ENCODE measurements at places on chromosomes 7 and 10.

DNA sequence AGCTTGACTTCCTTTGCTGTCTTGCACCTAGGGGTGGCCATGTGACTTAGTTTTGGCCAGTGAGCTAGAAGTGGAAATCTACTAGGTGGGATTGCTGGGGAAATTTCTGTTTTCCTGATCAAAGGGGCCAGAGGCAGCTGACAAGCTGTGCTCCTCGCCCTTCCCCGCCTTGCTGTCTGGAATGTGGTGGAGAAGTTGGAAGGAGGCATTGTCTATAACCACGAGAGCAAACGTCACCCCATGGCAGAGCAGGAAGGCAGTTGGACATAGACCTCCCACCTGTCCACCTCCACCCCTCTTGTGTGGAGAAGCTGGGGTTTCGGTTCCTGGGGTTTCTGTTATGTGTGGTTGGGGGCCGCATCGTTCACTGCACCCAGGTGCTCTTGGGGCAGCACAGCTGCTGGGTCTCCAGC lies 7.3 kb downstream of the SFRP5 start:
- no peak for DNase-seq

DNA sequence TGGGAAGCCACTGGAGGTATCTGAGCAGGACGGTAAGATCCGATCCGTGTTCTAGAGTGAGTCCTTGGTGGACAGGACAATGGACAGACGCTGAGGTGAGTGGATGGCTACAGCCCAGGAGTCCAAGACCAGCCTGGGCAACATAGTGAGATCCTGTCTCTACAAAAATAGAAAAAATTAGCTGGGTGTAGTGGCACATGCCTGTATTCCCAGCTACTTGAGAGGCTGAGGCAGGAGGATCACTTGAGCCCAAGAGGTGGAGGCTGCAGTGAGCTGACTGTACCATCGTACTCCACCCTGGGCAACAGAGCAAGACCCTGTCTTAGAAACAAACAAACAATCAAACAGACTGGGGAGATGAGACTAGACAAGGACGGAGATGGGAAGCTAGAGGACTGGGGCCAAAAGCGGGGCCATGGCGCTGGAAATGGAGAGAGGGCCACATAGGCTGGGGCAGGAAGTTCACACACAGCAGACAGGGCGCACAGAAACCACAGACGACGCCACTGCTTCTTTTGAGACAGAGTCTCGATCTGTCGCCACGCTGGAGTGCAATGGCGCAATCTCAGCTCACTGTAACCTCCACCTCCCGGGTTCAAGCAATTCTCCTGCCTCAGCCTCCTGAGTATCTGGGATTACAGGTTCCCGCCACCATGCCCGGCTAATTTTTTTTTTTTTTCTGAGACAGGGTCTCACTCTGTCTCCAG lies 24.7 kb downstream of the DAGLB start:
- DNase-seq: peak; percentile 18

GRCh38 chr7:88951826-88952225 lies 156.3 kb upstream of the TEX47 start:
- no peak for DNase-seq

- no peak for DNase-seq
These were observed 224.1 kb downstream of the AUTS2 start for GRCh38 chr7:69822386-69822785.

DNA sequence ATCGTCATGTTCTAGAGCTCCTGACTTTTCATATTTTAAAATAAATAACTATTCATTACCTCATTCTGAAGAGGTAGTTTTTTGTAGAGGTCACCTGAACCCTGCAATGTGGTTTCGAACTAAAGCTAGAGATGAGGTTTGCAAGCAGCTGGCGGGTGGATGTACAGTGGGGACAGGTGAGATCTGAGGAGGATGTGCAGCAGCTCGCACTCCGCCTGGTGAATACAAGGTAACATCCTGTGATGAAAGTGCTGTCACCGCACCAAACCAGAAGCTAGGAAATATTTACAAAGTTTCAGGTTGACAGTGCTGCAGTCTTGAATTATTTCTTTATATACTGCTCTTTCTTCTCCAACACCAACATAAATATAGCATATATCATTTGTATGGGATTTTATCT lies 26.5 kb downstream of the NDUFB2 start:
- DNase-seq: peak; percentile 40

DNA sequence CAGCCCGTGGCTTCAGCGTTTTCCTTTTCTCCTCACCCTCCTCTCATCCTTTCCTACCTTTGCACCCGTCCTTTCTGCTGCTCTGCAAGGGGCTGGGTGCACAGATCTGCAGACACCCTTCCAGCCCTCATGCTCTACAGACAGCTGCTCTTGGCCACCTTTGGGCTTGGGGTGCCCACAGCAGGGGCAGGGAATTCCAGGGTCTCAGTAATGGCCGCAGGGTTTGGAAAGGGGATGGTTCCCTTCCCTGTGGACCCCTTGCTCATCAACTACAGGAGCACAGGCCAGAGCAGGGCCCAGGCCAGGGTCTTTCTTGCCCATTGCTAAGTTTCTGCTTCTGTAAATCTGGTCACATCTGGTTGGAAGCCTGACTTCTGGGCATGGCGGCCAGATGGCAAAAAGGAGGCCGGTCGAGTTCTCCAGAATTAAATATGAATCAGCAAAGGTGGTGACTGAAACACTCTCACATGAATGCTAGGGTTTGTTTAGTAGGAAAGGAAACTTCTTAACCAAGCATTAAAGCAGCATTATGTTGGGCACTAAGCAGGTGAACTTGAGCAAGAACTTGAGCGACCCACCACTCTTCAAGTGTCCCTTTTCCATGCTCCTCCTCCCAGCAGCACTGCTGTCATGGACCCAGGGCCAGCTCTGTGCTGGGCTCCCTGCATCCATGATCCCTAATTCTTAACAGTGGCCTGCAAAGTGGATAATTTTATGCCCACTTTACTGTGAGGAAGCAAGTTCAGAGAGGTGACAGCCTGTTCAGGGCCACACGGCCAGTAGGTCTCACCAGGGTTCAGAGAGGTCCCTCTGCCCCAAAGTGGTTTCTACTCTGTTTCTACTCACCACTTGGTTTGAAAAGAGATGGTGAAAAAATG lies 1.5 kb downstream of the ECHDC3 start:
- DNase-seq: no peak

- DNase-seq: no peak
These were observed 67.8 kb upstream of the NMT2 start for GRCh38 chr10:15236340-15236739.

- DNase-seq: no peak
These were observed 96.5 kb upstream of the PIP4K2A start for GRCh38 chr10:22810643-22811465.

- no peak for DNase-seq
These were observed 42.4 kb downstream of the PLXNA4 start for GRCh38 chr7:132533916-132534315.

GRCh38 chr10:71393841-71394475 lies 2.8 kb upstream of the CDH23 start:
- DNase-seq: no peak

- DNase-seq: no peak
These were observed 197.0 kb downstream of the ZNF438 start for GRCh38 chr10:30834651-30835050.

GRCh38 chr7:41197769-41198168 lies 505.1 kb downstream of the INHBA start:
- no peak for DNase-seq

- no peak for DNase-seq
These were observed 292.9 kb downstream of the PAXIP1 start for GRCh38 chr7:154709840-154710520.

- no peak for DNase-seq
These were observed 1.2 kb upstream of the PALS2 start for GRCh38 chr7:24572016-24572392.

GRCh38 chr10:49303711-49304110 lies 4.7 kb downstream of the C10orf71 start:
- DNase-seq: no peak

DNA sequence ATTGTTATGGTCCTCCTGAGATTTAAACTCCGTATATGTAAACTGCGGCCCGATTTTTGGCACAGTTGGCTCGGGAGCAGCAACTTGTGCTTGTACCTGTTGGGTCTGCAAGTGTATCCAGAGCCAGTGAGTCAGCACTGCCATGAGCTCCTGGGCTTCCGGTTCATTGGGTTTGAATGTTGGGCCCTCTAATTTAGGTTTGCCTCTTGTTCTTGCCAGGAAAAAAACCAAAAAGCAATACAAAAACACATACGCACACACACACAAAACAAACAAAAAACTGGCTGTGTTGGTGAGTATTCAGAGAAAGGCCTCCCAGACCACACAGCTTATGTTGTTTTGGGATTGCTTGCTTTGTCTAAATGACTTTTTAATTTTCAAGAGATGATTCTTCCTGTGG lies 26.3 kb downstream of the SND1 start:
- DNase-seq: no peak

DNA sequence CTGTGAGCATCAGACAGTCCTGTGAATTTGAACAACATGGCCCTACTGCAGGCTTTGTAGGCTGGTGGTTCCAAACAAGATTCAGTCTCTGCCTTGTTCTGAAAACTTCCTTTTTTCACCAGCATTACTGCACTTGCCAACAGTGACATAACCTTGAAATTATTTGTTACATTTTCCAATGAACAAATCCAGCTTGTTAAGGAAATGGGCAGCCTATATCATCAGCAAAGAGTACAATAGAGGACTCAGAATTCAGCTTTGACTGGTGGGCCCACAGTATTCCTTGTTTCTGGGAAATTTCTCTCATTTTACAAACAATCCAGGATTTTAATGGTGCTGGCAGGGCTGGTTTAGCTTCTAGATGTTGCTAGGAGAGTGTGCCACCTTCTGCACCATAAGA lies 703.7 kb upstream of the FZD8 start:
- DNase-seq: no peak

- DNase-seq: no peak
These were observed 478.6 kb upstream of the KLF6 start for GRCh38 chr10:4263601-4263921.

DNA sequence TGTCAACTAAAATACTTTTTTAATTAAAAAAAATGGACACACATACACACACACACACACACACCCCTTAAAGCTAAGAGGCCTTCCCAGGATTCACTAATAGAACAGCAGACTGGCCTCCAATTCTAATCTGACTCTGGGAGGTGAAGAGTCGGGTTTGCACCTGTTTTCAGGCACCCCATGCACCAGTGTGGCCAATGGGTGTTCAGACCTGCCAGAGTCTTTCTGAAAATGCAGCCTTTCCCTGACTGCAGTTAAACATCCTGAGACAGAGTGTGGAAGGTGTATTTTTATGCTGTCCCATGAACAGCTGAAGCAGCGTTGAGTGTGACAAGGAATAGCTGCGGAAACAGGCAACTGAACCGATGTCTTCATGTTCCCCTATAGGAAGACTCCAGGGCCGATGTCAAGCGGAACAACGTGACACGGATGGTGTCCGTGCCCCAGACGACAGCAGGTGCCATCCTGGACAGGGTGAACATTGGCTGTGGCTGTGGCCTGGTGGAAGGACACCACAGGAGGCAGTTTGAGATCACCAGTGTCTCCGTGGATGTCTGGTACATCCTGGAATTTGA lies 74.6 kb upstream of the LYZL2 start:
- DNase-seq: no peak

- DNase-seq: no peak
These were observed 812.2 kb downstream of the GRM8 start for GRCh38 chr7:126440542-126440941.

DNA sequence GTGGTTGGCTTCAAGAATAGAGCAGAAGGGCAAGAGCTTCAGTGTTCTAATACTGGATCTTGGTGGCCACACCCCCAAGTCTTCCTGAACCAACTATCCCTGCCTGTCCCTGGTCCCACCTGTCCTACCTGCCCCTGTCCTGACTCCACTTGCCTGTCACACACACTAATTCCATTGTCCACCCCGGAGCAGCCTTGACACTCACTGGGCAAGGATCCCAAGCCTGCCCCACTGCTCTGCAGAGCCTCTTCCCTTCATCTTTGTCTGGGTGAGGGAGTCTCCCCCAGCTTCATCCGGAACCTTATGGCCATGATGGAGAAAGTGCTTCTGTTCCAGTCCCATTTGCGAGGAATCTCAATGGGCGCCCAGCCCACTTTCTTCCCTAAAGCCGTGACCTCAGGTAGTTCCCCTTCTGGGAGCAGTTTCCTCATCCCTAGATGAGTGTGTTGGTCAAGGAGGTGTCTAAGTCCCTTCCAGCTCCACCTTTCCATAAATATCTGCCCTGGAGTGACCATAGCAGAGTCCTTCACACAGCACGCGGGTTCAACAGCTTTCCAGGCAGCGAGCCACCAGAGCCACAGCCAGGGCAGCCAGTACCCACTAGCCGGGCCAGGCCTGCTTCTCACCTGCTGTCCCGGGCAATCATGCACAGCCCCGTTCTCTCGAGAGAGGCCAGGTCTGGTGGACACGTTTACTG lies 61.5 kb downstream of the VIPR2 start:
- no peak for DNase-seq

DNA sequence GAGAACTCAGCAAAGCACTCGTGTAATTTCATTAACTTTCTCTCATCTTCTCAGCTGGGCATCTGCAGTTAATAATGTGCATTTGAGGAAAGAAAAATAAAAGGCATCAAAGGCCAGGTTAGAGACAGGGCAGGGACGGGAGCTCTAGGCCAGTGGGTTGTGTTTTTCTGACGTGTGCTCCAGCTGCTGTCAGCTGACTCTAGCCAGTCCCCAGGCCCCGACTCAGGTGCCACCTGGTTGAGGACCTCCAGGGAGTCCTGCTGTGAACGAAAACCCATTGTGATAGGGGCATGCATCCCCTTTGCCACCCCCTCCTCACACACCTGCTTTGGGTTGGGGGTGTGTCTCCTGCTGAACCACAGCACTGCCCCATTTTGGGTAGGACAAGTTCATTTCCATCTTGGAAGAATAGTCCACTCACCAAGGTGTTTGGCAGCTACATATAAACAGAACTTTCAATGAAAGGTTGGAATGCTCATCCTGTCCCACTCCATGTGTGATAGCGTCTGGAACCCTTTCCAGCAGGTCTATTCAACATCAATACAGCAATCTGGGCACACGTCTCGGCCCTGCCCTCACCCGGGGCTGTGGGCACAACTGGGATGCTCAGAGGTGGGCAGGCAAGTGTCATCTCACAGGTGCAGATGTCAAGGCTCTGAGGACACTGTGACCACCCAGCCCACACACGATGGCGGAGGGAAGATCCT lies 146.1 kb upstream of the FAM20C start:
- no peak for DNase-seq

GRCh38 chr10:77946084-77946483 lies 19.5 kb upstream of the DLG5 start:
- no peak for DNase-seq

Measured in CD4-positive, alpha-beta T cell treated with Interleukin-17A for 1 hour (primary cell).